ENCODE measurements at places on chromosomes 2 and 18.

- peak; percentile 39 for DNase-seq
Measured at GRCh38 chr2:219171231-219171651, 1.4 kb upstream of the SLC23A3 start.

- no peak for DNase-seq
Measured at GRCh38 chr2:143758629-143759330, 629.6 kb downstream of the ARHGAP15 start.

DNA sequence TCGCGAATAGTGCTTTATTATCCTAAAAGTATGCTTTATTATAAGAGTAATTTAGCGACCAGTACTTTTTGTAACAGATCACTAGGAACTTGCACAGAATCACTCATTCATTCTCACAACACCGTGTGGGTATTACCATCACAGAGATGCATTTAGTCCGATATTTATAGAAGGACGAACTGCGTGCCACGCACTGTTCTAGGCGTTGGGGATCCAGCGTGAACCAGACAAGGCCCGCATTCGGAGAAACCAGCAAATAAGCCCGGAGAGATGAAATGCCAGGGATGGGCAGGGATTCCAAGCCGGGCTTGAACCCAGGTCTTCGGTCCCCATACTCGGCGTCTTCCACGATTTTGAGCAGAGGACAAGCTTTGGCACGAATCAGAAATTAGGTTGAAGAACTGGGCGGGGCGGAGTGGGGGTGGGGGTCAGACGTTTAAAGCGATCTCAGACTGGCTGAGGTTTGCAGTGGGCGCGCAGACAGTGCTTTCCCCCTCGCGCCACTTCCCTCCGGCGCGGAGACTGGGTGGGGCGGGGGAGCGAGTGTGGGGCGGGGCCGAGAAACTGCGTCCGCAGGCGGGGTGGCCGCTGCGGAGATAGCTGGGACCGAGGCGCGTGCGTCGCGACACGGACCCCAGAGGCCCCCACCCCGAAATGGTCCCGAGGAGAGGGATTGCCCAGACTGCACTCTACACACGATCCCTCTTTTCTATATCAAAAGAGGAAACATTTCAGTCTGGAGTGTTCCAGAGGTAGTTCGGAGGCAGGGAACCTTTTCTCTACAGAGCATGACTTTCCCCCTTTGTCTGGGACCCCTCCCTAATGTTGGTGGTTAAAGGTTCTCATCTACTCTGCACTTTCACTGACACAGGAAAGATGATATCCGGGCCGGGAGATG, 1.1 kb upstream of the CXCR4 start:
- peak; percentile 74 for DNase-seq

DNA sequence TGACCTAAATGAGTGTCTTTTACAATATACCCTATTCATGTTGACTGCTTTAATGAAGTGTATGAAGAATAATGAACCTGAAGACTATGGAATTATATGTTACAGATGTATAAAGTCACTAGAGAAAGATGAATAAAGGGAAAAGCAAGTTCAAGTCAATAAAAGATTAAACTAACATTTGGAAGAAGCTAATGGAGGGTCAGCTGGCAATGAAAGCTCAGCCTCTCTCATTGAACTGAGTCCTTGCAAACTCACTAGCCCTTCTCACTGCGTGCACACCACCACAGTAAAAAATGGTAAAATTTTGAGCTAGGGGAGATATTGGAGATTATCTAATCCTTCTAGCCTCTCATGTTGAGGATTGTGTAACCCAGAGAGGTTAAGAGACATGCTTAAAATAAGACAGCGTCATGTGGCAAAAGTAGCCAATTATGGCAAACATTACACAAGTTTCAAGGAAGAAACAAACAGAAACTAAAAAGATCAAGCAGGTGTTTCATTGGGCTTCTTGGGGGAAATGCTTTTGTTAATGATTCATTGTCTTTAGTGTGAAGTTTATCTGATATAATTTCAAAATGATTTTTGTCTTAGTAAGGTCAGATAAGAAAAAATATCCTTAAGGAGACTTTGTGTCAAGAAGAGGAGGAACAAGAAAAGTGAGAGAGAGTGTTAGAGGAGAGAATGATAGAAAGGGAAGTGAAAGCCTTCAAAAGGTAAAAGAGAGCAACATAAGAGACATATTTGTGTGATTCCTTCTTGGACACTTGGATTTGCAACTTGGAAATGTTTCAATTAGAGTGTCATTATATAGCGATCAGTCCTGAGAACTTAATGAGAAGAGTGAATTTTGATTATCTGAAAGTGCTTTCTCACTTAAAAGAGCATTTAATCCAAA, 893.7 kb upstream of the FAM98A start:
- no peak for DNase-seq

- DNase-seq: peak; percentile 49
Measured at GRCh38 chr2:113887009-113887792, 2.7 kb upstream of the ACTR3 start.

DNA sequence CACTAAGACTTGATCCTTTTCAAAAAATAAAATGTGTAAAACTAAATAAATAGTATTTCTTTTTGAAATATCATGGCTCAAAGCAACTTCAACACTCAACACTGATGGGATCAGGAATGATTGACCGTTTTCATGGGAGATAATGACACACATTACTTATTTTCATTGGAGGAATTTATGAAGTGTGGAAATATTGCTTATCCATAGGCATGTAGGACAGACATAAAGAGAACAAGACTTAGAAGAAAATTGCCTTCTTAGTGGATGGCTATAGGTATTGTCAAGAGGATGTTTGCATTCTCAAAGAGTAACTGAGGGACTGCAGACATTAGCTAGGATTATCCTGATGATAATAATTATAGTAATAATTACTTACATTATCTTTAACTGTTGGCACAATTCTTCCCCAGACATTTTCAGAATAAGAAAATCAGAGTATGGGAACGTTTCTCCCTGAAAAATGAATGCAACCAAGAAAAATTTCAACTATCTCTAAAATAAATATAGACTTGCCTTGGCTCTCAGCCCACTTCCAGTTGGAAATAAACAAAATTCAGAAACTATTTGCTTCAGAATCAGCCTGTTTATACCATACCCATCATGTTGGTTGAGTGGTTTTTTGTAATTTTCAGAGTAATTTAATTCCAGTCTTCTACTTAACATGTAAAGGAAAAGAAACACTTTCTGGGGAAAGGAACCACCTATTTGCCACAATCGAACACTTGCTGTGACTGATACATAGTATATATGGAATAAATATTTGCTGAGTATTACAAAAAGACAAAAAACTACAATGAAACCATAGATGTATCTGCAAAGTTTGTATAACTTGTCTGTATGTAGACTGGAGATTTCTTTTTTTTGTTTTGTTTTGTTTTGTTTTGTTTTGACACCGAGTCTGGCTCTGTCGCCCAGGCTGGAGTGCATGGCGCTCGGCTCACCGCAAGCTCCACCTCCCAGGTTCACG, 165.7 kb downstream of the TMX3 start:
- DNase-seq: no peak

All from inflammatory macrophage treated with lipopolysaccharide for 4 hours (primary cell).